ENCODE measurements at places on chromosomes 13 and 19.

GRCh38 chr13:94216476-94216875 lies 263.0 kb downstream of the DCT start:
- DNase-seq: no peak

- DNase-seq: no peak
Measured at GRCh38 chr13:110726726-110727125, 13.2 kb downstream of the ING1 start.

DNA sequence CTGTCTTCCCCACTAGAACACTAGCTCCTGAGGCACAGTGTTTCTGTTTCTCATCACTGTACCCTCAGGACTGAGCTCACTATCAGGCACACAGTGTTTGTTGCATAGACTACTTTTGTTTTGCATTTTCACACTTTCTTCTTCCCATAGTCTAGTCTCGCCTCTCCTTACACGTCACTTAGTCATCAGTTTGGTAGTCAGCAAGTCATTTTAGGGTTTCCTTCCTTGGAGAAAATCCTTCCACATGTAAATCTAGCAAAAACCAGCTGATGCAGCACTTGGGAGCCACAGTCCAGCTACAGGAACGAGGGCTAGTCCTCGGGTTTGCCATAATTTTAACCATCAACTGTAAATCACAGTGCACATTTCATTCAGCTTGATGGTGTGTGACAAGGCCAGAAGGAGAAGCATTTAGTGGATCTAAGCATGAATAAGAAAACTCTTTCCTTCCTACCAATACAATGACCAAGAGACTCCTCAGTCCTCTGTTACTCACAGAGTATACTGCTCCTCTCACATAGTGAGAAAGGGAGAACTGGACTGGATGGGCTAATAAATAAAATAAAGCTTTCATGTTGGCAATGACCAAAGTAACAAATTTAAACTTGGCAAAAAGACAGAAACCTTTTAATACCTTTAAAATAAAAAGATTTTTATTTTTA lies 221.0 kb downstream of the KLF12 start:
- DNase-seq: peak; percentile 49

GRCh38 chr19:33231511-33231910 lies 5.9 kb upstream of the SLC7A10 start:
- peak; percentile 57 for DNase-seq

- no peak for DNase-seq
Measured at GRCh38 chr13:39012608-39013007, 22.0 kb upstream of the STOML3 start.

- no peak for DNase-seq
Measured at GRCh38 chr13:95067303-95067702, 233.9 kb downstream of the ABCC4 start.

GRCh38 chr19:34639491-34640085 lies 37.4 kb downstream of the SCGB2B2 start:
- peak; percentile 5 for DNase-seq

Measured in GM04503 (cell line).